ENCODE measurements at places on chromosomes 13 and 19. TPM values are rescaled to one million over a fixed set of nuclear protein-coding genes. Genes with fewer than 3 reads are reported as not detected.

- DNase-seq, result no peak
Measured at GRCh38 chr13:41463838-41464602, 6.7 kb downstream of the RGCC start.

DNA sequence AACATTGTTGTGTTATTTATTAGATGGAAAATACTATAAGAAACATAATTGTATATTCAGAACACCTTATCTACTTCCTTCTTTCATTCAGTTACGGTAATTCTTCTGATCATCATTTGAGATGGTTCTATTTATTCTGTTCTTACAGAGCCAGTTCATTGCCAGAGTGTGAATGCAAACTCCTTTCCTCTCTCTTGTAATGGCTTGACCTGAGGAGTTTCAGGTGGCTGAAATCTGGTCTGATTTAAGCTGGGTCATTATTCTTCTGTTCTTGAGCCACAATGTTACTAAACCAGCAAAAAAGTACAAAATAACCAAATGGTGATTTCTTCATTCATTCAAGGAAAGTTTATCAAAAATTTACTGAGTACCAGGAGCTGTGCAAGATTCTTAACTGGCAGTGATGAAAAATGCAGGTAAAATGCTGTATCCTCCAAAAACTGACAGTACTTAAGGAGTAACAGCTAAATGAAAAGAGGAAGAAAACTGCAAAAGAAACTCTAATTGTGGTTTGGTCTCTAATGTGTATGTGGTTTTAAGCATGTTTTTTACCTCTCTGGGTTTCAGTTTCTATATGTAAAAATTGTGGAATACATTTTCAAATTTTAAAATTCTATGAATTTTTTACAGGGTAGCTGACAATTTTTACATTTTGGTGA is 182.4 kb upstream of the UFM1 start:
- no peak for DNase-seq

- DNase-seq, result no peak
Measured at GRCh38 chr13:21625366-21625765, 21.4 kb upstream of the MICU2 start.

GRCh38 chr19:13066226-13066625 is 36.4 kb downstream of the LYL1 start:
- no peak for DNase-seq

DNA sequence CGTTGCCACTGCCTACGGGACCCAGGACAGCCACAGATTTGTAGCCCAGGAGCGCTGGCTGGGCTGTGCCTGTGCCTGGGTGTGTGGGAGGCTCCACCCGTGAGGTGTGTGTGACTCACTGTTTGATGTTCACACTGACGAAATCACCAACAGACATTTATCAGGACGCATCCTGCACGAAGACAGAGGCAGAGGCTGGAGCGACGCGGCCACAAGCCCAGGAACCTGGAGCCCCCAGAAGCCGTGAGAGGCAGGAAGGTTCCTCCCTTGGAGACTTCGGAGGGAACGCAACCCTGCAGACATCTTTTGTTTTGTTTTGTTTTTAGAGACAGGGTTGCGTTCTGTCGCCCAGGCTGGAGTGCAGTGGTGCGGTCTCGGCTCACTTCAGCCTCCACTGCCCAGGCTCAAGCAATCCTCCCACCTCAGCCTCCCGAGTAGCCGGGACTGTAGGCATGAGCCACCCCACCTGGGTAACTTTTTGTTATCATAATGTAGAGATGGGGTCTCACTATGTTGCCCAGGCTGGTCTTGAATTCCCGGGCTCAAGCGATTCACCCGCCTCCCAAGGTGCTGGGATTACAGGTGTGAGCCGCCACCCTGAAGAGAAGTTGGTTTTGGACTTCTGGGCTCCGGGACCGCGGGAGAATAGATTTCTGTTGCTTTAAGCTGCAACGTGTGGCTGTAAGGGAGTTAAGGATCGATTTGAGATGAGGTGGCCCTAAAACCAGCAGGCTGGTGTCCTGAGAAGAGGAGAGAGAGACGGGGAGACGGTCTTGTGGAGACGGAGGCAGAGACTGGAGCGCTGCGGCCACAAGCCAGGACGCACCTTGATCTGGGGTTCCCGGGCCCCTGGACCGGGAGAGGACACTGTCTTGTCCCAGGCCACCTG is 24.9 kb upstream of the WDR18 start:
- DNase-seq, result no peak

The OR7A5 gene
- not detected for total RNA-seq

DNA sequence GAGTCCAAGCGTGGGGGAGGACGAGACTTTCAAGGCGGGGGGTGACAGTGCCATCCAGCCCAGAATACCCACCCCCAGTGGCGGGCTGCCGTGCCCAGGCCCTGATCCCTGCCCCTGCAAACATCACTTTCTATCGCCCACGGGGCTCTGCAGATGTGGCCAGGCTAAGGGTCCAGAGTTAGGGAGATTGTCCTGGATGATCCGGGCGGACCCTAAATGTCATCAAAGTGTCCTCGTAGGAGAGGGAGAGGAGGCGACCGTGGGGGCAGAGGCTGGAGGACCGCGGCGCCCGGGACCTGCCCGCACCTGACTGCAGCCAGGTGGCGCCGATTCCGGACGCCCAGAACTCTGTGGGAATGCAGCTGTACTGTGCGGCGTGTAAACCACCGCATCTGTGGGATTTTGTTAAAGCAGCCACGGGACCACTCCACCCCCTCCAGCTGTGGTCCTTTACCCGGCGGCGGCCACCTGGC is 32.4 kb downstream of the GJA3 start:
- peak; percentile 45 for DNase-seq

GRCh38 chr19:47819858-47820257 is 1.9 kb upstream of the CRX start:
- peak; percentile 64 for DNase-seq

- no peak for DNase-seq
Measured at GRCh38 chr13:76852986-76853385, 33.2 kb downstream of the KCTD12 start.

The HSD17B14 gene
- total RNA-seq, result 11.6 TPM

The HSH2D gene
- total RNA-seq, result 2.3 TPM

The CYP4F3 gene
- total RNA-seq, result not detected

- DNase-seq, result no peak
Measured at GRCh38 chr19:37505958-37506386, 767 bp upstream of the ZNF793 start.

GRCh38 chr13:33180122-33180804 is 105.3 kb downstream of the STARD13 start:
- no peak for DNase-seq

GRCh38 chr19:2260341-2260805 is 4.2 kb upstream of the JSRP1 start:
- no peak for DNase-seq

- DNase-seq, result no peak
Measured at GRCh38 chr19:24054044-24054935, 32.7 kb upstream of the ZNF254 start.

- DNase-seq, result no peak
Measured at GRCh38 chr13:39039041-39039440, 785 bp downstream of the NHLRC3 start.

DNA sequence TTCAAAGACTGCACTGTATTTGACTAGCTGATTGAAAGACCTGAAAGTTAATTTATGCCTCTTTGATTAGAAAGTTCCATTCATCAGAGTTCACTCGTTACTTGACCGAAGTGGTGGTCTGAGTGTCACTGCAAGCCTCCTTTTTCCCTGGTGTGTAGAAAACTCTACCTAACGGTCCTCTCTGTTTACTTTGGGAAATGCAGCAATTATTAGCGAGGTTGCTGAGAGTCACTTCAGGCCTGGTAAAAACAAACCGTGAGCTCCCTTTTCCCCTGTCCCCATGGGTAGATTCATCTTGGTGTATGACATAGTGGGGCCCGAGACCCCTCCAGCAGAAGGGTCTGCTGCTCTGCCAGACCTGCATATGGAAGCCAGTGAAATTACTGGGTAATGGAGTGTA is 126.8 kb upstream of the RNF113B start:
- no peak for DNase-seq

The FFAR3 gene
- total RNA-seq, result not detected

The TUBGCP3 gene
- total RNA-seq, result 37.3 TPM

GRCh38 chr13:26914148-26914547 is 153.6 kb upstream of the GPR12 start:
- DNase-seq, result no peak

DNA sequence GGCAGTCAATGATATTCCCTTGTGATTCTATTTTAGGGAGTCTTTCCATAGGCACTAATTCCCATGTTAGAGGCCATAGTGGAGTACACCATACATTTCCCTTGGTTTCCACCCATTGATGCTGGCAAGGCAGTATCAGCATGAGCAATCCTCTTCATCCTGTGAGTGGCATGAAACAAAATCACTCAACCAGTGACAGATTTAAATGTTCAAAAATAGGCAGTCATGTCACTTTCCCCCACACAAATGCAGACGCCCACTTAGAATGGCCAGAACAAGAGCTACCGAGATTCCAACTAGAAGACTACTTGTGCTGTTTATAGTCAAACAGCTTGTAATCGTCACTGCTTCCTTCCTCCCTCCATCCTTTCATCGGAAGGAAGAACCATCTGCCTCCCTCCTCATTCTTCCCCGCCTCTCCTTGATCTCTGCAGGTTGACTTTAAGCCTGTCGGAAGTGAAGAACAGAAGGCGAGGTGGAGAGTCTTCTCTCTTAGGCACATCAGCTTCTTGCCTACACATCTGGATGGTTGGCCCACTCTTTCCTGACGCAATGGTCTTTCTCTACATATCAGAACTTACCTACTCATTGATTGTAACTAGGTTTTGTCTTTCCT is 22.6 kb downstream of the RASL11A start:
- no peak for DNase-seq

DNA sequence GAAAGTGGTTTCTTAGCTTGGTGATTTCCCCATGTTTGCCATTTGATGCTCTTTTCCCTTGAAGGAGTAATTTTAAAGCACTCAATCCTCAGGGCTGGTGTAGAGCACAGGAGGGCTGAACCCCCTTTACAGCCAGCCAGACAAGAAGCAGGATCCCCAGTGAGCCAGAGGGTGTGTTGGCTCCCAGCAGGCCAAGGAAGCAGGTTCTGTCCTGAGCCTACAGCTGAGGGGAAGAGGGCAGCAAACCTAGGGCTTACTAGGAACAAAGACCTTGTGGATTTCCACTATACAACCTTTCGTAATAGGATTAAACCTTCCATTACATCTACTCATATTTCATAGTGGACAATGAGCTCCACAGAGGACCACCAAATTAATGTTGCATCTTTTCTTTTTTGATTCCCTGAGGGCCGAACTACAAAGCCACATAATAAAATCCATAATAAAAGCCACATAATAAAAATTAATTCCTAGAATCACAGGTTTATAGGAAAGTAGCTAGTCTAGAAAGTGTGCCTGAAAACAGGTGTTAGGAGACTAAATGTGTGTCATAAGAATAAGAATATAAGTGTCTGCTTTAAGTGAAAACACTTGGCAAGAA is 300.2 kb downstream of the DCLK1 start:
- DNase-seq, result no peak

DNA sequence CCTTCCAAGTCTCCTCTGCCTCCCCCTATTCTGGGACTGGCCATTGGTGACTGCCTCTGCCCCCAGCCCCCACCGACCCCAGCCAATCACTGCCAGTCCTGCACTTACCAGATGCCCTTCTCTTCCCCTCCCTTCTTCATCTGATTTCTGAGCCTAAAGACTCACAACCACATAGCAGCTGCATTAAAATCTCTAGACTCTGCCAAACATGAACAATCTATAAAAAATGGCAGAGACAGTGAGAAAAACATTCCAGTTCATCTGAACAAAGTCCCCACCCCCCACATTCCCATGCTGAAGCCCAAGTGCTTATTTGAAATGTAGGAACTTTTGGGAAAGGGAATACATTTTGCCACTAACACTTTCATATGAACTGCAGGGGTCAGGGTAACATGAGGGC is 60.8 kb downstream of the KCTD12 start:
- no peak for DNase-seq

DNA sequence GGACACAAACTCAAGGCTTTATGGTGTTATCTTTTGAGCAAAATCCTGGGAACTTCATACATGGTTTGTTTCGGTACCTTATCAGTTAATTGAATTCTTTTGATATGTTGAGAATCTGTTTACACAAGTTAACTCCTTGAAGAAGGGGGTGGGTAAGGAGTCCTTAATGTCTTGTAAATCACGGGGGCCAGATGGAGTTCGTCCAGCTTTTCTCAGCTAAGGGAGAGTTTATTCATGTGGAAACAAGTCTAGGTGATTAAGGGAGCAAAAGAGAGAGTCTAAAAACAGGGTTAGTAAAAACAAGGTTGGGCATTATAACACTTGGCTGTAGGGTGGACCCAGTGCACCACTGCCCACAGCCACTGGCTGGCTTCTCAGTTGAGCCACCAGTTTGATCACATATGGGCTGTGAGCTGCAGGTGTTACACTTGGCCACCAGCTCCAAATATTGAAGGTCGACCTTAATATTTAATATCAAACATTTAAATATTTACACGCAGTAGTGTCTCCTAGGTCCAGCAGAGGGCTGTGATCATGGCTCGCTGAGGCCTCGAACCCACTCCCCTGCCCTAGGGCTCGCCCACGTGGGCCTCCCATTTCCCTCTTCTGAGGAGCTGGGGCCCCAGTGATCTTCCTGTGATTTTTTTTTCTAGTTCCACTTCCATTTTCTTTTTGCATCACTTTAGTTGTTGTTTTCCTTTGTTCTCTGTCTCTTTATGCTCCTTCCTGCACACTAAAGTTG is 21.0 kb upstream of the ZNF43 start:
- DNase-seq, result no peak

The MBD3L2 gene
- not detected for total RNA-seq

DNA sequence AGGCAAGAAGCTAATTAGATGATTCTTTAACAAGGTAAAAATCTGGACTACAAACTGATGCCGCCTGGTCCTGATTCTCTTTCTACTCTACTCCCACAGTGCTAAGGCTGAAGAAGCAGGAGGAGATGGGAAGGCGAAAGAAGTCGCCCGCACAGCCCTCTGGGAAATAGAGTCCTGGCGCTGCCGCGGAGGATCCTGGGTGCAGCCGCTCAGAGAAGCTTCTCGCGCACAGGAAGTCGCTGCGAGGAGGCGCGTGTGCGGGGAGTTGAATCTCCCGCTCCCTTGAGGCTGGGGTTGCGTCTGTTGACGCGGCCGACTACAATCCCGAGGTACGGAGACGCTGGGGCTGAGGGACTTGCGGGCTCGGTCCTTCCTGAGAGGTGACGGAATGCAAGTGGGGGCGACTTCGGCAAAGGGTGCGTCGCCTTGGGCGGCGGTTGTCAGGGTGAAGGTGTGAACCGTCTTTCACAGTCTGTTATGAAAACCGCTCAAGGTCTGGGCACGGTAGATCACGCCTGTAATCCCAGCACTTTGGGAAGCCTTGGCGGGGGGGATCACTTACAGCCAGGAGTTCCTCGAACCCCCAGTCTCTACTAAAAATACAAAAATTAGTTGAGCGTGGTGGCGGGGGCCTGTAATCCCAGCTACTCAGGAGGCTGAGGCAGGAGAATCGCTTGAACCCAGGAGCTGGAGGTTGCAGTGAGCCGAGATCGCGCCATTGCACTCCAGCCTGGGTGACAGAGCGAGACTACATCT is at the start of gene ZNF473:
Gene ZNF473, plus strand, starts transcription at position 212 of the 756 bp plus-strand sequence. CDS start 5,078 bp downstream, outside the sequence.
- DNase-seq, result peak; percentile 96

The SOX1 gene
- total RNA-seq, result 0.17 TPM

The TNNI3 gene
- 41.0 TPM for total RNA-seq

DNA sequence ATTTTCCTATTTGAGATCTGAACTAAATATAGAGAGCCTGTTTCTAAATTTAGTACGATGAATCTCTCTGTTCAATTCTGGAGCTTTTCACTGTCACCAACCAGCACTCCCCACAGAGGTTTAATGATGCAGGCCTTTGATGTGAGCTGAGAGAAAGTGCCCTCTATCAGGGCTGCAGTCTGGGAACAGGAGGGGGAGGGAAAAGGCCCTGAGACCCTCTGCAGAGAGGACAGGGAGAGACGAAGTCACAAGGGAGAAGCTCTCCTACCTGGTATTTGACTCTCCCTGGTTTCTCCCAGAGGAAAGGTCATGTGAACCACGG is 206.8 kb upstream of the SOX1 start:
- no peak for DNase-seq

- no peak for DNase-seq
Measured at GRCh38 chr19:22610121-22610520, 24.0 kb upstream of the ZNF492 start.

All from H9 (cell line).